ENCODE measurements at places on chromosomes 16 and 17.

GRCh38 chr17:1077986-1078711 is 81.2 kb downstream of the TIMM22 start:
- DNase-seq, result no peak

- no peak for DNase-seq
Observed at GRCh38 chr17:2792366-2793169, 3.7 kb upstream of the RAP1GAP2 start.

DNA sequence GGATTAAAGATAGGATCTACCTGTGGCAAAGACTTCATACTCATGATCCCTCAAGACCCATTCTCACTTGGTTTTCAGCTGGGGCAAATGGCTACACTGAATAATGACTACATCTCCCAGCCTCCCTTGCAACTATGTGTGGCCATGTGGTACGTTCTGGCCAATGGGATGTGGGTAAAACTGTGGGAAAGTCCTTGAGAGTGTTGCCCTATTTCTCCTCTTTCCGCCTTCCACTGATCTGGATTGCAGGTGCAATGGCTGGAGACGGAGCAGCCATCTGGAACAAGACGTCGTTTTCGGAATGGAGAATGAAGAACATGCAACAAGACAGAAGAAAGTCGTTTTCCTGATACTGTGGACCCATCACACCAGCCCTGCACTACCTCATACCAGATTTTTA is 48.5 kb downstream of the HAPSTR1 start:
- DNase-seq, result peak; percentile 30

GRCh38 chr17:78247304-78247703 is 15.9 kb downstream of the TMEM235 start:
- no peak for DNase-seq

GRCh38 chr16:73268366-73268993 is 220.6 kb upstream of the ZFHX3 start:
- DNase-seq, result peak; percentile 29

- no peak for DNase-seq
Observed at GRCh38 chr16:79726902-79727301, 126.4 kb upstream of the MAF start.

GRCh38 chr16:3954411-3954921 is 74.0 kb upstream of the CREBBP start:
- DNase-seq, result no peak

- no peak for DNase-seq
Observed at GRCh38 chr17:44436336-44436735, 46.9 kb upstream of the ITGA2B start.

GRCh38 chr17:13594762-13595598 is 6.7 kb downstream of the HS3ST3A1 start:
- peak; percentile 59 for DNase-seq

DNA sequence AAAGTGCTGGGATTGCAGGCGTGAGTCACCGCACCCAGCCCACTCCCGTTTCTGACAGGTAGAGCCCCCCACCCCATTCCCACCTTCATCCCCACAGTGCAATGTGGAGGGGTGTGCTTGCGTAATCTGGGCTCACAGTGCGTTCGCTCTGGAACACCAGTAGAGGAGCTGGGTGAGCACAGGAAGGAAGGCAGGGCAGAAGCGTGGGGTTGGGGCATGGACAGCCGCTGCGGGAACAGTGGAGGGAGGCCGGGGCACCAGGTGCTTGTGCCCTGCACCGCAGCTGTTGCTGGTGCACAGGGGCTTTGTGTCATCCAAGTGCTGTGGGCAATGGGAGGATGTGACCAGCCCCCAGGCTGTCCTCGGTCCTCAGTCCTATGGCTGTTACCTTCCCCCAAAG is 24.7 kb downstream of the KDM8 start:
- no peak for DNase-seq

GRCh38 chr17:64240261-64240740 is 22.8 kb downstream of the TEX2 start:
- DNase-seq, result no peak

DNA sequence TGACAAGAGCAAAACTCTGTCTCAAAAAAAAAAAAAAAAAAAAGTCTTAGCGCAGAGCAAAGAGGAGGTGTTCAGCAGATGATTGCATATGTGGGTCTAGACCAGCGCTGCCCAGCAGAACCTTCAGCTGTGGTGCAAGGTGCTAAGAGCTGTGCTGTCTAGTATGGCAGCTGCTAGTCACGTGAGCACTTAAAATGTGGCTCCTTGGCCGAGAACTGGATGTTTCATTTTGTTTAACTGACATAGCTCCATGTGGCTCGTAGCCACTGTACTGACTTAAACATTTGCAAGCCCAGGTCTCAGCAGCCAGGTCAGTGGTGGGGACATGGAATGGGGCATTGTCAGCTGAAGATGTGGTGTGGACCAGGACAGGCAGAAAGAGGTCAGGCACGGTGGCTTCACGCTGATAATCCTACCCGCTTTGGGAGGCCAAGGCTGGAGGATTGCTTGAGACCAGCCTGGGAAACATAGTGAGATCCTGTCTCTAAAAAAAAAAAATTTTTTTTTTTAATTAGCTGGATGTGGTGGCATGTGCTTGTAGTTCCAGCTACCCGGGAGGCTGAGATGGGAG is 9.2 kb downstream of the C1QTNF1 start:
- DNase-seq, result no peak
